Prostate gland (tissue), 2 donors: ENCODE measurements at places on chromosomes 5 and 9. TPM values are rescaled to one million over a fixed set of nuclear protein-coding genes. Genes with fewer than 3 reads are reported as not detected.

MLANA gene
- not detected for total RNA-seq

DNA sequence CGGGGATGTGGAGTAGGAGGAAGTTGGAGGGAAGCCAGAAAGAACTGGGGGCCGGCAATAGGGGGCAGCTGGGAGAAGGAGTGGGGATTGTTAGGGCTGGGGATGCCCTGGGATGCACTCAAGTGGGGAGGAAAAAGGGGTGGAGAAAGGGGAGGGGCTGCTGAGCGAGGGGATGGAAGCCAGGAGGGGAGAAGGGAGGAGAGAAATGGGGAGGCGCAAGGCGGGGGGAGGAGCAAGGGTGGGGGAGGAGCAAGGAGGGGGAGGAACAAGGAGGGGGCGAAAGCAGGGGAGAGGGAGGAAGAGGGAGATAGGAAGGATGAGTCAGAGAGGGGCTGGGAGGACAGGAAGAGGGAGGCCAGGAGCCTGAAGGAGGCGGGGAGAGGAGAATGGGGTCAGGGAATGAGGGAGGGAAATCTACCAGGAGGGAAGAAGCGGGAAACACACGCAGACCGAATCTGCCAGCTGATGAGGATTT is 1.6 kb downstream of the IRX4 start:
- no peaks in the 10 kb centered on the region for H3K36me3 ChIP-seq
- no peak for DNase-seq
- peaks cover 40% of the 10 kb centered on the region for H3K27me3 ChIP-seq
- peaks cover 10% of the 10 kb centered on the region for H3K4me1 ChIP-seq

- H3K4me3 ChIP-seq: no peak overlapping the region
- no peaks in the 10 kb centered on the region for H3K4me1 ChIP-seq
- H3K27me3 ChIP-seq: no peaks in the 10 kb centered on the region
- H3K36me3 ChIP-seq: no peaks in the 10 kb centered on the region
Measured at GRCh38 chr9:95573463-95573862, 56.7 kb upstream of the PTCH1 start.

DNA sequence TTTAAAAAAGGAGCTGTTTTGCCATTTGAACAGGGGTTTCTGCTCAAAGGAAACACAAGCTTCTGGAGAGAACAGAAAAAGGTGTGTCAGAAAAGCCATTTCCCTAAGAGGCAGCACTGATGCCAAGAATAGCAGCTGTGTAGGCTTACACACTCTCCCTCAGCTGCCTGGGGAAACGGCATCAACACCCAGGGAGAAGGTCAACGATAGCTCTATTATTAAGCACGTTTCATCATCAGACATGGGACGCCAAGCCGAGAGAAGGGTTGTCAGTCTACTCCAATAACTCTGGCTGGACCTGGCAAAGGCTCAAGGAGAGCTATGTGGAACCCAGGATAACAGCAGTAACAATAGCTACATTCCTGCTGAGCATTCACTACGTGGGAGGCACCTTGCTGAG is 314.2 kb downstream of the CDK5RAP2 start:
- H3K4me1 ChIP-seq: no peaks in the 10 kb centered on the region
- H3K27ac ChIP-seq: no peak overlapping the region
- H3K36me3 ChIP-seq: no peaks in the 10 kb centered on the region
- DNase-seq: no peak

DDX41 gene
- total RNA-seq: 126 TPM

DNA sequence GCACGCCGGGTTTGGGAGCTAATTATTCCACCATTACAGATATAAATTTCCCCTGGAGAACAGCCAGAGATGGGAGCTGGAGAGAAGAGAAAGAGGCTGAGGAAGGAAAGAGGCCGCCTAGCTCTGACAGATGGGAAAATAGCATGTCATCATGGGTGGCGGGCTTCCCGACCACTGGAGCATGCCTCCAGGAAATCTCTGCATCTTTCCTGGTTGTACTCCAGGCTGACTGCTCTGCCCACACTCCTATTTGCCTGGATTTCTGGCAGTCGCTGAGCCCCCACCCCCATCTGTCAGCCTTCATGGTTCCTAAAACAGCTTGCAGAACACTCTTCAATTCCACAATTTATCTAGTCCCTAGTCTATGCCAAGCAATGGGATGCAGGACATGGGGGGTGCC is 14.3 kb upstream of the GABRP start:
- H3K27ac ChIP-seq: no peak overlapping the region
- H3K4me1 ChIP-seq: no peaks in the 10 kb centered on the region
- no peak for DNase-seq
- no peaks in the 10 kb centered on the region for H3K27me3 ChIP-seq
- no peak overlapping the region for H3K4me3 ChIP-seq

SLU7 gene
- 67.4 TPM for total RNA-seq

ACER2 gene
- total RNA-seq: 11.1 TPM

DNA sequence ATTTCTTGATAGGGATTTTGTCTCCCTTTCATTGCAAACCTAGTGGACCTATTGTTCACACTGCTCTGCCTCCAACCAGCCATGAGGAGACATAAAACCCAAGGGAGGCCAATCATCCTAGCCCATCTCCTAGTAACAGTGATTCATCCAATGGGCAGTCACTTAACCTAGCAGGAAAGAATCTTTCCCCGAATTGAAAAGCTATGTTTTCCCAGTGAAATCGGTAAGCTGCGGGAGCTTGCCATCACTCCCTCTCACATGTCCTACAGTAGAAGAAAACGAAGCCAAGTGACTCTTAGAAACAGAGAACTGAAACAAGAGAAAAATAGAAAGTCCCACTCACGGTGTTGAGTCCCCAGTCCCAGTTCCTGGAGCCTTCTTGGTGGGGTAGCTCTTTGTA is 123.3 kb downstream of the SUSD1 start:
- no peak overlapping the region for H3K4me3 ChIP-seq
- no peak overlapping the region for H3K27ac ChIP-seq
- no peaks in the 10 kb centered on the region for H3K27me3 ChIP-seq

GRCh38 chr5:150254363-150254762 is 35.2 kb downstream of the CAMK2A start:
- H3K36me3 ChIP-seq: no peaks in the 10 kb centered on the region
- H3K4me1 ChIP-seq: no peaks in the 10 kb centered on the region

CDC14B gene
- total RNA-seq: 27.0 TPM

- H3K36me3 ChIP-seq: no peaks in the 10 kb centered on the region
- DNase-seq: no peak
- H3K4me3 ChIP-seq: no peak overlapping the region
Measured at GRCh38 chr5:78738693-78739300, 90.2 kb upstream of the LHFPL2 start.

- H3K36me3 ChIP-seq: no peaks in the 10 kb centered on the region
- no peaks in the 10 kb centered on the region for H3K27me3 ChIP-seq
- H3K4me3 ChIP-seq: no peak overlapping the region
- DNase-seq: no peak
- no peak overlapping the region for H3K27ac ChIP-seq
Measured at GRCh38 chr5:163535290-163535689, 29.9 kb downstream of the MAT2B start.

DNA sequence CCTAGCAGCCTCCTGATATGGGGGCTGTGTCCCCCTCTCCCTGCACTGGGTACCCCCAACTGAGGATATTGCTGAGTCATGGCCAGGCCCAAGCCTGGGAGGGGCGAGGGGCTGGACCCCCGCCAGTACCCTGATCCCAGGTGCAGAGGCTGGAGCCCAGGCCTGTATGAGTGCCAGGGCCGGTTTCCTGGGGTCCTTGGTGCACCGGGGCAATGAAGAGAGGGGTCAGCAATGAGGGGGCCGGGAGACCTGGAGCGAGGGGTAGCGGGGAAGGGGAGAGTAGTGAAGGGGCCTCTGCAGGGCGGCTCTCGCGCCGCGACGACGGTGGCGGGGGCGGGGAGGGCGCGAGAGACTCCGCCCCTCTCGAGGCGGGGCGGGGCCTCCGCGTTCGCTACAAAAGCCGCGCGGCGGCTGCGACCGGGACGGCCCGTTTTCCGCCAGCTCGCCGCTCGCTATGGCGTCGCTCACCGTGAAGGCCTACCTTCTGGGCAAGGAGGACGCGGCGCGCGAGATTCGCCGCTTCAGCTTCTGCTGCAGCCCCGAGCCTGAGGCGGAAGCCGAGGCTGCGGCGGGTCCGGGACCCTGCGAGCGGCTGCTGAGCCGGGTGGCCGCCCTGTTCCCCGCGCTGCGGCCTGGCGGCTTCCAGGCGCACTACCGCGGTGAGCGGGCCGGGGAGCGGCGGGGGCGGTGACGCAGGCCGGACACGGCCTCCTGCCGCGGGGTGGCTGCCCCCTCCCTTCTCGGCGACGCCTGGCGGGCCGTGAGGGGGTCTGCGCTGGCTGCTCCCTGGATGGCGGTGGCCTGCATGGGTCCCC is at the start of gene SQSTM1:
Gene SQSTM1, plus strand, starts transcription at position 423 of the 815 bp plus-strand sequence. Its CDS starts 32 bp downstream, at position 455.
- peak within 1 kb of the TSS; percentile 100 for H3K27ac ChIP-seq
- peak within 1 kb of the TSS; percentile 98 for H3K4me3 ChIP-seq
- peak; percentile 74 for DNase-seq
- H3K4me1 ChIP-seq: peaks cover 32% of the 10 kb centered on the region
- H3K36me3 ChIP-seq: peaks cover 23% of the 10 kb centered on the region
- H3K27me3 ChIP-seq: no peaks in the 10 kb centered on the region

DNA sequence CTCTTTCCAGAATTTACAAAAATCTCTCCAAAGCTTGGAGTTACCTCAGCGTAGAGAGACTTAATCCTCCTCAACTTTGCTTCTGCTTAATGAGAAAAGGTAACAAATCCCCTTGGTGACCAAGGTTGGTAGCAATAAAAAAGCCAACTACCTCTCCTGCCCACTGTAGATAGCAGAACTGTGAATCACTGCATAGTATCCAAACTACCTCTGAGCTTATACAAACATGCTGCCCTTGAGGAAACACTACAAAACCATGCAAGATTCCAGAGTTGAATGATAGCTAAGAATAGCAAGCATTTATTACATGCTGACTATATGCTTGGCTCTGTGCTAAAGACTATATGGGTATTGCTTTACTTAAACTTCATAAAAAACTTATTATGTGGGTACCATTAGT is 2.8 kb upstream of the ADAMTS12 start:
- H3K36me3 ChIP-seq: no peaks in the 10 kb centered on the region
- no peak for DNase-seq
- H3K4me1 ChIP-seq: no peaks in the 10 kb centered on the region
- no peaks in the 10 kb centered on the region for H3K27me3 ChIP-seq

GRCh38 chr9:35254984-35255857 is 93.4 kb downstream of the UNC13B start:
- H3K27me3 ChIP-seq: no peaks in the 10 kb centered on the region
- no peak for DNase-seq
- no peak overlapping the region for H3K4me3 ChIP-seq
- H3K36me3 ChIP-seq: no peaks in the 10 kb centered on the region
- peaks cover 5% of the 10 kb centered on the region for H3K4me1 ChIP-seq

DNA sequence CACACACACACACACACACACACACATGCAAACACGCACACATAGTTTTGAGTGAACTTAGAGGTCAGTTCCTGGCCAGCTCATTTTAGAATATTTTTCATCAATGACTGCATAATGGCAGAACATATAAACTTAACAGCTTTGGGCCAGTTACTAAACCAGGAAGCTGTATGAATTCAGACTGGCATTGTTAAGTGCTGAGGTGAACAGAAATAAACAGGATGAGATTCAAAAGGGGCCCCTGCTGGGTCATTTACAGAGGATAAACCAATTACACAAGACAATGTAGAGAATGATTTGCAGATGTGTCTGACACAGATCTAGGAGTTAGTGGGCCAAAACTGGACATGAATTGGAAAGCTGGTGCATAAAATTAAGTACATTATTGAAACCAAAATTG is 44.6 kb downstream of the MARCHF11 start:
- H3K4me1 ChIP-seq: no peaks in the 10 kb centered on the region
- H3K4me3 ChIP-seq: no peak overlapping the region
- no peaks in the 10 kb centered on the region for H3K36me3 ChIP-seq
- no peak for DNase-seq
- no peak overlapping the region for H3K27ac ChIP-seq

SPINK5 gene
- total RNA-seq: 2.6 TPM

GRCh38 chr5:142353071-142353472 is 28.3 kb upstream of the SPRY4 start:
- no peaks in the 10 kb centered on the region for H3K4me1 ChIP-seq
- no peaks in the 10 kb centered on the region for H3K27me3 ChIP-seq
- H3K4me3 ChIP-seq: no peak overlapping the region
- DNase-seq: no peak

DNA sequence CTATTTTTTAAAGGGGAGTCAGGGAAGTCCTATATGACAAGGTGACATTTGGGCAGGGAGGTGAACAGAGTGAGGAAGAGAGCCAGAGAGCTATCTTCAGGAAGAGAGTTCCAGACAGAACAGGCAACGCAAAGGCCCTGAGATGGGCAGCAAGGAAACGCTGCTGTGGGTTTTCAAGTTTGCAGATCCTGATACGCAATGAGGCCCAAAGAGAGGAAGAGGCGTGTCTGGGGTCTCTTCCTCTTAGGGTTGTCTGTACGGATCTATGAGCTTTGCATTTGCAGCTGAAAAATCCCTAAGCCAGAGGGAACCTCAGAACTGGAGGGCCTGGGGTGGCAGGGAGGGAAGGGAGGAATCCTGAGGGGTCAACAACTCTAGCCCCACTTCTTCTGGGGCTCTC is 13.6 kb downstream of the FAT2 start:
- no peaks in the 10 kb centered on the region for H3K36me3 ChIP-seq
- no peaks in the 10 kb centered on the region for H3K4me1 ChIP-seq
- no peak for DNase-seq
- H3K27ac ChIP-seq: no peak overlapping the region

- no peaks in the 10 kb centered on the region for H3K4me1 ChIP-seq
- no peak overlapping the region for H3K27ac ChIP-seq
- no peaks in the 10 kb centered on the region for H3K27me3 ChIP-seq
- no peak for DNase-seq
- H3K4me3 ChIP-seq: no peak overlapping the region
- no peaks in the 10 kb centered on the region for H3K36me3 ChIP-seq
Measured at GRCh38 chr9:4826417-4827166, 33.8 kb downstream of the RCL1 start.

GRCh38 chr5:41115281-41115680 is 44.1 kb upstream of the MROH2B start:
- H3K27ac ChIP-seq: no peak overlapping the region
- H3K36me3 ChIP-seq: no peaks in the 10 kb centered on the region
- H3K27me3 ChIP-seq: no peaks in the 10 kb centered on the region
- no peaks in the 10 kb centered on the region for H3K4me1 ChIP-seq
- DNase-seq: no peak

- H3K27ac ChIP-seq: no peak overlapping the region
- H3K4me3 ChIP-seq: no peak overlapping the region
- no peaks in the 10 kb centered on the region for H3K27me3 ChIP-seq
- H3K4me1 ChIP-seq: no peaks in the 10 kb centered on the region
- DNase-seq: no peak
Measured at GRCh38 chr5:65363499-65363898, 118.2 kb downstream of the ADAMTS6 start.

GPR151 gene
- not detected for total RNA-seq

TMEM232 gene
- total RNA-seq: 5.1 TPM

DNA sequence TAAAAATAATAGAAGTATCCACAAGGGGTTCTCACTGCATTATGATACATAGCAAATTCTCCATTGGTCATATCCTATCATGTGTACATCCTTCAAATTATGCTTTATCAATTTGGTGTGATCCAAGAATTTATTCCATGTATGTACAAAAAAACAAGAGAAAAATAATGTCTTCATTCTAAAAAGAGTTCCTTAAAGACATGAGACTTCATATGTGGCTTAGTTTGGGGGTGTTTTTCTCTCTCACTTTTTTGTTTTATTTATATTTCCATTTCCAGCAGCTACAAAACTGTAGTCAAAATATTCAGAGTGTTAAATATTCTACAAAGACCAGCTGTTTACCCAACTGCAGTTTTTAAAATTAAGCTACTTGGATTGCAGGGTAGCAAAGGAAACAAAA is 972.0 kb downstream of the DTWD2 start:
- no peak overlapping the region for H3K27ac ChIP-seq
- H3K4me3 ChIP-seq: no peak overlapping the region
- no peaks in the 10 kb centered on the region for H3K27me3 ChIP-seq
- DNase-seq: no peak
